Germinal center (tissue), 1 donor: ENCODE measurements at places on chromosomes 13 and 19.

- DNase-seq, result peak; percentile 76
These were observed 3.3 kb downstream of the LYL1 start for GRCh38 chr19:13099073-13099999.

GRCh38 chr13:27855381-27855780 is 63.1 kb downstream of the GSX1 start:
- no peak for DNase-seq

DNA sequence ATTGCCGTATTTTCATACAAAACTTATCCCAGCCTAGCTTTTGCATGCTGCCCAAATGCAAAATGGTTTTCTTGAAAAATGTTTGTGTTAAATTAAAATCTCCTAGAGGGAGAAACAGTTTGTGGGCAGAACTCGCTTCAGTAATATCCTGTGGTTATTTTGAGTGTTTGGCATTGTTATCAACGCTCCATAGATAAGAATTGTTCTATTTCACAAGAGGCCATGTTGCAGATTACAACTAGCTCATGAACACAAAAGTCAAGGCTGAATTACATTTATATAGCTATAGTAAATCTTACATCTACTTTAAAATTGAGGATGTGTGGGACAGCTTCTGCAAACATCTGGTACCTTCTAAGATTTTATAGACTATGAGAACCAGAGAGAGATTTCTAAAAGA is 447.9 kb downstream of the DCT start:
- DNase-seq, result no peak

GRCh38 chr13:91347202-91347995 is at the start of gene MIR17HG:
MIR17HG (plus strand) TSS chr13:91347687.
- peak; percentile 88 for DNase-seq

GRCh38 chr19:9498183-9498902 is at the start of gene ZNF560:
ZNF560 (minus strand) TSS chr19:9498616; CDS start chr19:9475313, 23,303 bp downstream.
- DNase-seq, result no peak
